H1 (cell line): ENCODE measurements at places on chromosomes 4 and X. TPM values are rescaled to one million over a fixed set of nuclear protein-coding genes. Genes with fewer than 3 reads are reported as not detected.

GRCh38 chr4:188377816-188378215 lies 238.6 kb downstream of the TRIML1 start:
- DNase-seq, result no peak

DNA sequence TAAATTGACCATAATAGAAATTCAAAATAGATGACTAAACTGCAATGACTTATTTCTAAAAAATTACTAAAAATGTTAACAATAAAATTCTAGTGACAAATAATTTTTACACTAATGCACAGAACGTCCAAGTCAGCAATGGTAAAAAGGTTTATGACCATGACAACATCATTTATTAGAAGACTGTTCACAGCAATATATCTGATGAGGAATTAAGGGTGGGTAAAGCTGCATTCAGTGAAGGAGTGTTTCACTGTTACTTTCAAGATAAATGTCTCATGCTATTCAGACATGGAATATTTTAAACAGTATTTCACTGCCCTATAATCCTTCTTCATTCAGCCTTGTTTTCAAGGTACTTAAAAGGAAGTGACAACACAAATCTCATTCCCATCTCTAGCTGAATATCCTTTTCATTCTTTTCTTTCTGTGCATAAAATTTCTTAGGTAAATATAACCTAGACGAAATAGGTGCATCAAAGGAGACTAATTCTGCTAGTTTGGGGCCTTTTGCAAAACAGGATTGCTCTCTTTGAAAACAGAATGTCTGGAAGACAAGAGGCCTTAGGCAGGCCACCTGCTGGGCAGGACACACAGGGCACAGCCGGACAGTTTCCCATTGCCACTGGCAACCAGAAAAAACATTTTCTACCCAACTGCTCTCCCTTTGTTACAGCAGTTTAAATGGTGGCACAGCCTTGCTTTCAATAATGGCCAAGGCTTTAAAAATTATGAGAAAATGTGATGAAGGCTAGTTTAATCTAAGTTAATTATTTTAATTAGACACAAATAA lies 600.3 kb downstream of the SPRY1 start:
- no peak for DNase-seq

- DNase-seq, result no peak
Measured at GRCh38 chr4:80610845-80611677, 275.5 kb downstream of the CFAP299 start.

Gene MAP9
- 18.6 and 18.9 TPM in 2 replicates for total RNA-seq

Gene LONRF3
- 0.11 TPM in 1 of 2 replicates, not detected in the other for total RNA-seq

Gene TECRL
- not detected in 2 replicates for total RNA-seq

DNA sequence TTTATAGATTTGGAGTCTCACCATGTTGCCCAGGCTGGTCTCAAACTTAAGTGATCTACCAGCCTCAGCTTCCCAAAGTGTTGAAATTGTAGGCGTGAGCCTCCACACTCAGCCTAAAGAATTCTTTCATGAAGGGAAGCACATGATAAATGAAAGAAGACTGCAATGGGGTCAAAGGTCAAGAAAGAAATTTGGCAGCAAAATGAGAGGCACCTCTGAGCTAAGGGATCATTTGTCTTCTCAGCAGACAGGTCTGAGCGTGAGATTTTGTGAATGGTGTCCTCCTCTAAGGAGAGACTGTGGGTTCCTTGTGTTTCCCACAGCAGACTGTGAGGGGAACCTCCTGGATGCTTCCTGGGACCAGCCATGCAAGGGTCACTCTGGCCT lies 57.5 kb upstream of the EGFL6 start:
- no peak for DNase-seq

DNA sequence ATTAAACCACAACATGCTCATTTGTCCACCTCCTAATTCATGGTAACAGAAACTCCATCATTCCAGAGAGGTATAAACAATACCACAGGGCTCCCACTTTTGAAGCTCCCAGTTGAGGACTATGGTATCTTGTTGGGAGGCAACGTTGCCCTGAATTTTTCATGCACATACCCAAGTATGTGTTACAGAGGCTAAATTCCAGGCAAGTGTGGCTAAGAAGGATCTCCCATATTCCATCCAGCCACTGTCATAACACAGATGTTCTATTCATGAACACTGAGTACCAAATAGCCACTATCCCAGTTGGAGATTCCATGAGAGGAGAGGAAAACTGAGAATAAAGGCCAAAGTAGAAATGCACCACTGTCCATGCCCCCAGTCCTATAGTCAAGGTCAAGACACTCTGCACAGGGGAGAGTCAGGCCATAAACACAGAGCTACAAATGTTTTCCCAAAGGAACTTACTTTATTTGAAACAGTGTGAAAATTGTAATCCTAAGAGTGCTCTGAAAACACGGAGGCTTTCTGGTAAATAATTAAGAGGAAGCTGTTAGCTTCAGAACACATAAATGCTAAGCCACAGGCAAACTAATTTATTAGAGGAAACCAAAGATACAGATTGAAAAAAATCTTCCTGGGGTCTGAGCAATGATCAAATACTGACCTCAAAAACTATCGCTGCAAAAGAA lies 42.4 kb upstream of the TMPRSS11B start:
- DNase-seq, result no peak

DNA sequence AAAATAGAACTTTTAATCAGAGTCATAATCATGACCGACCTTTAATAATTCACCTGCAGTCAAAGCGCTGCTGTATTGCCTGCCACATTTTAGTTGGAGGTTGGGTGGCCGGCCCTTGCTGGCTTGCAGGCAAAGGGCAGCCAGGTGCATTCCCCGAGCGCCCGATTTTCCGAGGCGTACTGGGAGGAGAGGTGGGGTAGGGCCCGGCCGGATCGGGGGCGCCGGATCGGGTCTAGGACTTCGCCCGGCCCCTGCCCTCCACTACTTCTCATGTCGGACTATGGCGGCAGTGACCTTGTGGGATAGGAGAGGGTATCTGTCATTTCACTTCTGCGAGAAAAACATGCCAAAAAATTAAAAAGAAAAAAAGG lies 2.5 kb upstream of the RS1 start:
- no peak for DNase-seq

- no peak for DNase-seq
Measured at GRCh38 chr4:44235897-44236296, 212.7 kb downstream of the KCTD8 start.

Gene VCX
- not detected in 2 replicates for total RNA-seq

GRCh38 chr4:122900314-122900713 lies 22.1 kb downstream of the NUDT6 start:
- DNase-seq, result no peak

DNA sequence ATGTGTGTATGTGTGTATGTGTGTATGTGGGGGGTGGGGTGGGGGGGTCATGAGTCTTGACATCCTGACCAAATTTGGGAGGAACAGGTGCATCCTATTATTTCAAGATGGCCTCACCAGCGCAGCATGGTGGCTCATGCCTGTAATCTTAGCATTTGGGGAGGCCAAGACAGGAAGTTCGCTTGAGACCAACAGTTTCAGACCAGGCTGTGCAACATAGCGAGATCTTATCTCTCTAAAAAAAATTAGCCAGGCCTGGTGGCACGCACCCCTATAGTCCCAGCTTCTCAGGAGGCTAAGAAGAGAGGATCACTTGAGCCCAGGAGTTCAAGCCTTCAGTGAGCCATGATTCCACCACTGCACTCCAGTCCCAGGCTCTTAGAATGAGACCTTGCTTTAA lies 47.0 kb upstream of the DHRSX start:
- no peak for DNase-seq
